Lower lobe of right lung (tissue), 2 donors: ENCODE measurements at places on chromosomes 6 and 20. TPM values are rescaled to one million over a fixed set of nuclear protein-coding genes. Genes with fewer than 3 reads are reported as not detected.
A peak's percentile ranks its signal among the peaks of the same experiment; 100 is the strongest.

- peak overlapping the region; percentile 90 for H3K4me3 ChIP-seq
- no peaks in the 10 kb centered on the region for H3K27me3 ChIP-seq
- peaks cover 39% of the 10 kb centered on the region for H3K4me1 ChIP-seq
- peaks cover 4% of the 10 kb centered on the region for H3K36me3 ChIP-seq
- H3K27ac ChIP-seq: peak overlapping the region; percentile 76
Measured at GRCh38 chr6:31740397-31741223, 805 bp downstream of the MSH5 start.

DNA sequence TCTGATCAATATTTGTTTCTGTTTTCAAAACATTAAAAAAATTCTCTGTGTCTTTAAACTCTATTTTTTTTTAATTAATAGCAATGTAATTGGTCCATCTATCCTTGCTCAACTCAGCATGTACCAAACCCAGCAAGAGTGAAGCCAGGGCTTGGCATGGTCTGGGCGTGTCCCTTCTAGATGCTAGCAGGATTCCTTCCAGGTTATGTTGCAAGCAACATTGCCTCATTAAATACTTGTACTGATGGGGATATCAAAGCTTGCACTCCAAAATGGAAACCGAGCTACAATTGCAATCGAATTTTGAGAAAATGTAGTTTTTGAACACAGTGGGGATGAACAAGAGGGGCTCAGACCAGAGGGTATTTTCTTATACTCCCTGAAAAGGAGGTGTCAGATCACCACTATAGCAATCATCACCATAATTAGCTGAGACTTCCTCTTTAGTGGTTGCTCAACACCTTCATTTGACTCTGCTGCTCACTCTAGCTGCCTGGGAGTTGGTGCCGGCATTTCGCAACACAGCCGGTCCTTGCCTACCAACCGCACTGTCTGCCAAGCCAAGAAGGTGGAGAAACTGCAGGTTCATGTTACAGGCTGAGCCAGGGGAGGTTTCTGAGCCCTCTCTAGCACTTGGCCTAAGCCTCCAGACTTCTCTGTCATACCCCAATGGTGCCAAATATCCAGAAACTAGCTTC is 67.8 kb upstream of the RALGAPA2 start:
- DNase-seq: peak; percentile 93
- H3K4me3 ChIP-seq: no peak overlapping the region
- no peaks in the 10 kb centered on the region for H3K27me3 ChIP-seq
- H3K27ac ChIP-seq: peak overlapping the region; percentile 69

DNA sequence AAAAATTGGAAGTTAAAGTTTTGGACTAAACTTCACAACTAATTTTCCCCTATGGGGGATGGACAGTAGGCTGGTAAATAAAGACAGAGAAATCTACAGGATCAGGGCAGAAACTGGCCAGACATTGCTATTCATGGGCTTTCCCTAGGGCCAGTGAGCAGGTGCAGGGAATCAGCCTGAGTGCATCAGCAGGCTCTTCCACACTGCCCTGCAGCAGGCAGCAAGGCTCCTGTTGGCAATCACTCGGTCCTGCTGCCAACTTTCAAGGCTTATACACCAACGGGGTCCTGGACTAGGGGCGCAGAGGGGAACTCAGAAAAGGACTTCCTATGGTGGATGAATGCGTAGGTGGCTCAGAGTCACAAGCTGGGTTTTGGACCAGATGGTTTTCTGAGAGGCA is 59.8 kb upstream of the NHSL1 start:
- DNase-seq: no peak
- peaks cover 14% of the 10 kb centered on the region for H3K4me1 ChIP-seq
- H3K4me3 ChIP-seq: no peak overlapping the region
- H3K27me3 ChIP-seq: no peaks in the 10 kb centered on the region

DNA sequence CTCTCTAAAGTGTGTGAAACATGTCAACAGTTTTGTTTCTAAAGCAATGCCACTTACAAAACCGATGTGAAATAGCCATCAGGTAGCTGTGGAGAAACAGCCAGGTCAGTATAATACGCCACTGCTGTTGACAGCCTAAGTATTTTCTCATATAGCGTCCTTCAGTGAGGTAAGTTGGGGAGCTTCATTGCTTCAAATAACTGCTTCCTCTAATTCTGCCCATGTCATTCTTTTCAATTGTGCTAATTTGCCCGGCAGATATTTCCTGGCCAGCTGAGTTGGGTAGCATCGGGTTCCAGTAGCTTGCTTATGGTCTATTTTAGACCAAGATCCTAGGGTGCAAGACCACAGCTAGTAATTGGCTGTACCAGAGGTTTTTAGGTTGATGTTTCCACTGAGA is 2.1 kb upstream of the ARMC2 start:
- peaks cover 28% of the 10 kb centered on the region for H3K4me1 ChIP-seq
- no peak overlapping the region for H3K27ac ChIP-seq
- H3K4me3 ChIP-seq: no peak overlapping the region
- no peaks in the 10 kb centered on the region for H3K36me3 ChIP-seq

DNA sequence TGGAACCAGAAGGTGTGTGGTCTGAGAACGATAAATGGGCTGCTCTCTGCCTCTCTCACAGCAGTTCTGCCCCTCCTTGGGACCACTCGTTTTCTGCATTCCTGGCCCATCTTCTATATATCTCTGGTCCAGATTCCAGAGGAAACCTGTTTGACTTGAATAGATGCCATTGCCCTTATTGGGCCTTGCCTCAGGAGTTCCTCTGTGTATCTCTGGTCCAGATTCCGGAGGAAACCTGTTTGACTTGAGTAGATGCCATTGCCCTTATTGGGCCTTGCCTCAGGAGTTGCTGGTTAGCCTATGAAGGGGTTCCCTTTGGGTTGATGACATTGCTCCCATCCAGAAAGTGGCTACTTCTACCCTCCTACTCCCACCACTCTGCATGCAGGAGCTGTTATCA is 189.4 kb downstream of the SLC16A10 start:
- H3K27ac ChIP-seq: no peak overlapping the region
- H3K4me3 ChIP-seq: no peak overlapping the region
- no peaks in the 10 kb centered on the region for H3K4me1 ChIP-seq
- no peak for DNase-seq

DNA sequence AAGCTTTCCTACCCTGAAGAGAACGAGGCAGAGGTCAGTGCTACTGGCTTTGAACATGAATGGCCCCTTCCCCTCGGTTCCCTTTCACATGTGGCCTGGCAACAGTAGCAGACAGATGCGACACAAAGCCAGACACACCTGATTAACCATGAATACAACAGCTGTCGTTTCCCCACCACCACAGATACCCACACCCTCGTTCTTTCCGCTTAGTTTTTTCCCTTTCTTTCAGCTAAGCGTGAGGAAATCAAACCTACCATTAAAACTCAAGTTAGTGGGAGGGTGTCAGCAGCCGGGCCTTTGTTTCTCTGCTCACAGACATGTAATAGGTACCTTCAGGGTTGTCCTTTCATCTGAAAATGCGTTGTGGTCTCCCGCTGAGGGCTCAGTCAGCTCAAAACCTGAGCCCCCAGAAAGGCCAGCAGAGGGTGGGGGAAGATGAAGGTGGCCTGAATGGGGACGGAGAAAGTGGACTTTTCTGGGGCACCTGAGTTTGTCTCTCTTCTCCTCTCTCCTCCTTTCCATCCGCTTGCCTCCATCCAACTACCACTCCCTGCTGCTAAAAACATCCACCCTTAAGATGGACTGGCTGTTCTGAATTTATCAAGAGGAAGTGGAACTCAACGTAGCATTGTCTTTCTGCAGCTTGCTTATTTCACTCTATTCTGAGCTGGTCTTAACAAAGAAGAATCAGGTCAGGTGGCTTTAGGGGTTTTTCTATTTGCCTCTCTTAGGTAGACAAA is 516.6 kb upstream of the JARID2 start:
- H3K27ac ChIP-seq: no peak overlapping the region
- no peaks in the 10 kb centered on the region for H3K36me3 ChIP-seq
- no peaks in the 10 kb centered on the region for H3K27me3 ChIP-seq
- no peak overlapping the region for H3K4me3 ChIP-seq
- DNase-seq: no peak

DNA sequence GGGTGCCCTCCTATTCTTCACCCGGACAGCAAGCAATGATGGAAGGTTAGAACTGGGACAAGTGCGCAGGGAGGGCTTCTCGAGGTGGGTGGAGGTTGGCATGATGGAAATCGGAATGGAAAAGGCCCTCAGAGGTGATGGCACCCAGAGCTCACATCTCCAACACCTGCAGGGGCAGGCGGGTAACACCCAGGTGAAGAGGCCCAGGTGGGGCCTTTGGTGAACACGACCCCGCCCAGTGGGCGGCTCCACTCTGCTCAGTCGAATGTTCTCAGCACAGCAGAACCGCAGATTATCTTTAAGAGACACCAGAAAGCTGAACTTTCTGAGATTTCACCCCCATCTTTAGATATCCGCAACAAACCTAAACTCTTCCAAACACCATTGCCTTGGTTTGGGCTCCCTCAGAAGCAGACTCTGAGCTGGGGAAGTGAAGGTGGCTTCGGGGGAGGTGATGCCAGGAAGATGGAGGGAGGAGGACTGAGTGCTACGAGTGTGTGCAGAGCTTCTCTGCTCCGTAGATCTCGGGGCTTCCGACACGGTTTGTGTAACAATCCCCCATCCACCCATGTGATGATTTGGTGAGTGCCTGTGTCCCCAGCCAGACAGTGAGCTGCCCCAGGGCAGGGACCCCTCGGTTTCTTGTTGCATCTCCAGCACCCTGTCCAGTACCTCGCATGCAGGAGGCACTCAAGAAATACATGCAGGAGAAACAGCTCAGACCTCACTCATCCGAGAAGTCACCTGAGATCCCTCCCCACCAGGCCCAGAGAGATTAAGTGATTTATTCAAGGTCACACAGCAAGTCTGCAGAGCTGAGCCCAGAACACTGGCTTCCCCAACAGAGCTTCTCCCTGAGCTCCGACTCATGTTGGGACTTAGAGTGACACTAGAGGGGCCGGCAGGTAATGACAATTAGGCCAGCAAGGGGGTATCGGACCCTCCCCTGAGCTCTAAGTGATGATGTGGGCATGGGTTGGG is 45.4 kb downstream of the BPIFB1 start:
- H3K27ac ChIP-seq: no peak overlapping the region
- no peak overlapping the region for H3K4me3 ChIP-seq
- H3K36me3 ChIP-seq: no peaks in the 10 kb centered on the region
- H3K4me1 ChIP-seq: no peaks in the 10 kb centered on the region

- no peak overlapping the region for H3K4me3 ChIP-seq
- no peaks in the 10 kb centered on the region for H3K27me3 ChIP-seq
- no peak for DNase-seq
- H3K36me3 ChIP-seq: no peaks in the 10 kb centered on the region
- no peaks in the 10 kb centered on the region for H3K4me1 ChIP-seq
Measured at GRCh38 chr6:75550544-75551167, 51.0 kb upstream of the SENP6 start.

DNA sequence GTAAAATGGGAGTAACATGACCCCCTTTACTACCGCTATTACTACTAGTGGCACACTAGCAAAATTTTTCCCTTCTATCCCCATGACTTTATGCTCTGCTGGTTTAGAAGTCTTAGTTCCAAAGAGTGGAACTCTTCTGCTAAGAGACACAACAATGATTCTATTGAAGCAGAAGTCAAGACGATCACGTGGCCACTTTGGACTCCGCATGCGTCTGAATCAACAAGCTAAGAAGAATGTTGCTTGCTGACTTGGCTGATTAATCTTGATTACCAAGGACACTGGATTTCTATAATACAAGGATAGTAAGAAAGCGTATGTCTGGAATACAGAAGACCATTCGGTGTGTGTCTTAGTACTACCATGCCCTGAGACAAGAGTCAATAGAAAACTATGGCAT is 244.7 kb upstream of the BTBD3 start:
- H3K4me1 ChIP-seq: no peaks in the 10 kb centered on the region
- no peaks in the 10 kb centered on the region for H3K27me3 ChIP-seq
- H3K4me3 ChIP-seq: no peak overlapping the region
- no peak overlapping the region for H3K27ac ChIP-seq
- H3K36me3 ChIP-seq: no peaks in the 10 kb centered on the region

- H3K36me3 ChIP-seq: no peaks in the 10 kb centered on the region
- DNase-seq: no peak
- no peaks in the 10 kb centered on the region for H3K27me3 ChIP-seq
- no peak overlapping the region for H3K27ac ChIP-seq
Measured at GRCh38 chr6:8758412-8758811, 323.1 kb upstream of the SLC35B3 start.

- DNase-seq: no peak
- H3K4me3 ChIP-seq: no peak overlapping the region
- H3K27ac ChIP-seq: no peak overlapping the region
- H3K4me1 ChIP-seq: peaks cover 5% of the 10 kb centered on the region
- H3K36me3 ChIP-seq: no peaks in the 10 kb centered on the region
Measured at GRCh38 chr6:46220352-46221221, 49.8 kb upstream of the ENPP5 start.

GRCh38 chr6:14440940-14441781 is 323.6 kb downstream of the CD83 start:
- H3K27ac ChIP-seq: peak overlapping the region; percentile 16
- H3K4me3 ChIP-seq: no peak overlapping the region
- no peaks in the 10 kb centered on the region for H3K36me3 ChIP-seq
- no peak for DNase-seq
- no peaks in the 10 kb centered on the region for H3K4me1 ChIP-seq
- no peaks in the 10 kb centered on the region for H3K27me3 ChIP-seq

GRCh38 chr6:4936681-4937041 is 67.2 kb downstream of the RPP40 start:
- H3K27ac ChIP-seq: no peak overlapping the region
- no peak overlapping the region for H3K4me3 ChIP-seq
- H3K4me1 ChIP-seq: peaks cover 25% of the 10 kb centered on the region

GRCh38 chr20:50335105-50335504 is 144.5 kb downstream of the CEBPB start:
- no peaks in the 10 kb centered on the region for H3K36me3 ChIP-seq
- DNase-seq: no peak
- H3K4me3 ChIP-seq: no peak overlapping the region

- no peak for DNase-seq
- H3K36me3 ChIP-seq: no peaks in the 10 kb centered on the region
- H3K4me3 ChIP-seq: no peak overlapping the region
- no peak overlapping the region for H3K27ac ChIP-seq
- peaks cover 5% of the 10 kb centered on the region for H3K4me1 ChIP-seq
Measured at GRCh38 chr6:89140347-89141156, 5.3 kb upstream of the PM20D2 start.

The SLC16A10 gene
- total RNA-seq: 11.9 TPM

The FAXC gene
- total RNA-seq: 4.3 TPM

The XKR7 gene
- 0.06 TPM for total RNA-seq
